T-helper 22 cell (primary cell): ENCODE measurements at places on chromosomes 6 and 20.

GRCh38 chr6:21885111-21885510 lies 291.6 kb downstream of the SOX4 start:
- no peak for DNase-seq

- no peak for DNase-seq
Observed at GRCh38 chr20:45510242-45510862, 5.1 kb downstream of the SPINT3 start.

DNA sequence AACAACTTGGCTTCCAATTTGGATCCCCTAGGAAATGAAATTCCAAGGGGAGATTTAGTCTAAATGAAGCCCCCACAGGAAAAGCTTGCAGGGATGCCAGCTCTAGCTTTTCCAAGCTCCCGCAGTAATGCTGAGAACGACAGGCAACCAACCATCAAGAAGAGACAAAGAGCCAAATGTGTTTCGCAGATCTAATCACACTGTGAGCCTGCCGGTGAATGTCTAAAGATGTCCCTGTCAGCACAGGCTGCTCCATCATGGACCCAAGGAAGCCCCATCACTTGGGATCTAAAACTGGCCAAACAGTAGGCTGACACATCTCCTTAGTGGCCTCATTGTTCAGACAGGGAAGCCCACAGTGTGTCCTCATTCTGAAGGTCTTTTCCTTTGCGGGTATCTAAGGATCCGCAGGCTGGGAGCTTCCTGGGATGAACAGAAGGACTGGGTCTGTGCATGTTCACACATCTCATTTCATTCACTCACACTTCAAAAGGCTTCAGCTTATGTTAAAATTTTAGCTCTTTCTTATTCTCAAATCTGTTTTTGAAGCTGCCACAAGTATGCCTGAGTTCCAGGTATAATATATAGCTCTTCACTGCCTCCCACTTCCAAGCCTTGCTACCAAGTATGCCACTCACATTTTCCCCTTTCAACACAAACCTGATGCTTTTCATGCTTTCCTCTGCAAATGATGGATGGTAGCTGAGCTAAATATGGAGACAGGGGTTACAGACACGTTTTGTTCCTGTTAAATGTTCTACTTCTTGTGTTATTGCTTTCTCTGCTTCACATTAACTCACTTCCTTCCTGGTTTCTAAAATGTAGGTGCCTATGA lies 229.8 kb downstream of the HIVEP2 start:
- DNase-seq = no peak

DNA sequence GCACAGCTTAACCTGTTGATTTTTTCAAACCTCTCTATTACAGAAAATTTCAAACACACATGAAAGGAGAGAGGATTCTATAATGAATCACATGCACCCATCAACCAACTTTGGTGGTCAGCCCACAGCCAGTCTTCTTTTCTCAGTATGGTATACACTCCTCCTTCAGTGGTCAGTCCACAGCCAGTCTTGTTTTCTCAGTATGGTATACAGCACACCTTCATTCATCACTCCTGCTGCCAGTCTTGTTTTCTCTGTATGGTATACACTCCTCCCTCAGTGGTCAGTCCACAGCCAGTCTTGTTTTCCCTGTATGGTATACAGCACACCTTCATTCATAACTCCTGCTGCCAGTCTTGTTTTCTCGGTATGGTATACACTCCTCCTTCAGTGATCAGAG lies 67.8 kb downstream of the SYNDIG1 start:
- DNase-seq = no peak

- DNase-seq = no peak
Observed at GRCh38 chr6:110990840-110991576, 9.2 kb downstream of the RPF2 start.

GRCh38 chr20:35042268-35042667 lies 50.3 kb downstream of the TRPC4AP start:
- no peak for DNase-seq

DNA sequence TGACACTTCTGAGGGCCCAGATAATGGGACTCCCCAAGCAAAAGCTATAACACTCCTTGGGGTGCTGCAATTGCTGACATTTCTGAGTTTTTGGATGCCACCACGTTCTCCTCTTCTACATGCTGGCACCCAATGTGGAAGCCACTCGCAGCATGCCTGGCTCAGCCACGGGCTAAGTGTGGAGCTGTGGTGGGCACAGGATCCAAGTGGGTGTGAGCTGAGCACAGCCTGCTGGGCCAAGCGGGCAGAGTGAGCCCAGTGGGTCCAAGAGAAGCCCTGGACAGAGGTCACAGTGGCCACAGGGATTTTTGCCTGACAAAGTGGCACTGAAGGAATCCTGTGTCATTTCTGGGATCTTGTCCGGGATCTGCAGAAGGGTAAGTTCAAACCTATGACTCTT lies 213.2 kb downstream of the C6orf118 start:
- DNase-seq = no peak

GRCh38 chr6:7727086-7727945 lies 1.4 kb downstream of the BMP6 start:
- DNase-seq = no peak

GRCh38 chr6:62683063-62683462 lies 397.0 kb upstream of the KHDRBS2 start:
- no peak for DNase-seq

DNA sequence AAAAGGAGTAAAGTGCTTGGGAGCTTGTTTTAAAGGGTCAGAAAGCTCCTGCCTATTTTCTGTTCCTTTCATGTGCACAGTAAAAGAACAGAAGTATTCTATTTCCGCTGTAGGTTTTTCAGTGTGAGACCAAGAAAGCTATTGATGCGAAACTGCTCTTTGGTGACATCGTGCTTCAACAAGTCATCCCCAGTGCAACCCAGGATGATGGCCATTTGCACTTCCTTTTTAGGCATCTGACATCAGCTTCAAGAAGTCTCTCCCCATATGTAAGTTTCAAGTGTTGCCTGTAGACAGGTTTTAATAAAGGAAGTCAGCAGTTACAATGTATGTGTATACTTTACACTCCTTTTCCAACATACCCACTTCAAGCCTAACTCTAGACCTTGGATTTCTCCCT lies 131.6 kb downstream of the RFX6 start:
- DNase-seq = no peak

DNA sequence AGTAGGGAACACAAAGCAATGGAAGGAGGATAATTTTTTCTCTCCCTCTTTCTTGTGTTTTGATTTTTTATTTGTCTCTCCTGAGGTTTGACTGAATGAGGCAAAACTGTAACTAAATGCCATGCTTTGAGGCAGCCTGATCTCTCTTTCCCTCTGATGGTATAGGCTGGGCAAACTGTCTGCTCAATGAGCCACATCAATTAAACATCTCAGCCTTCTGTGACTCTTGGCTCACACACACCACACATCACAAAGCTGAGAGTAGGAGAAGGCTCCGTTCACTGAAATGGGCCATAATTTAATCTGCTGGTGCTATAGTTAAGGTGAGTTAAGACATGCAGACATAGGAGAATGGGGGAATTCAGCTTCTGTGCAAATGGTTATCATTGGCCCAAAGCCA lies 28.1 kb upstream of the SCGN start:
- DNase-seq = no peak

- DNase-seq = no peak
Observed at GRCh38 chr6:141467881-141468280, 664.8 kb upstream of the GJE1 start.

GRCh38 chr6:11744753-11745152 lies 33.9 kb downstream of the ADTRP start:
- DNase-seq = no peak

GRCh38 chr20:57666834-57667157 lies 43.0 kb downstream of the PMEPA1 start:
- DNase-seq = no peak

DNA sequence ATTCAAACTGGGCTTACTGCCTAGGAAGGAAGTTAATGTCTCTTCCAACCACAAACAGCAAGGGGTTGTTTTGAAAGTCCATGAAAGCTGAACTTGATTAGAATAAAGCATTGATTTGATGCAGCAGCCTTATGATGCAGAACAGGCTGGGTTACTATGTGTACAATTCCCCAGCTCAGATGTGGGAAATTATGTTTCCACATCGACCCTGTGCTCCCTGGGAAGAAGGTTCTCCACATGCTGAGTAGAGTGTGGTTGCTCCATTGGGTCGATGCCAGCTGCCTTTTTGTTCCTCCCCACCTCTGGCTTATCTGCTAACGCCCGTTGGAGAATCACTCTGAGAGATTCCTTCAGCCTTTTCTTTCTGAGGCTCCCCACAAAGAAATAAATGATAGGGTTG lies 1.2 kb downstream of the MAS1L start:
- no peak for DNase-seq

DNA sequence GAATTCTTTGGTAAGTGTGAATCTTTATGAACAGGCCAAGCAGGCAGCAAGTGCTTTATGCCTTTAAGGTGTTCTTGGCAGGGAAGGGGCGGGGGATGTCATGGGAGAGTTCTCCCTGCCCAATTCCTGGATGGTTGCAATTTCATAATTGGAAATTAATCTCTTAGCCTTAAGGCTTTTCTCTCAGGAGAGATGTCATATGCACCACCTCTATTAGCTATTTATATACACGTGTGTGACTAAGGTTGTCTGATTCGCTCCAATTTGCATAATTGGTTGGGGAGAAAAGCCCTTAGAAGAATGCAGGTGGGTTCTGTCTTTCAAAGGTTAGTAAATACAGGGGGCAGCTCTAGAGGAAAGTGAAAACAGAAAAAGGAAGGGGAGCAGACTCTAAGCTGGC lies 5.2 kb upstream of the ENPP5 start:
- DNase-seq = no peak

DNA sequence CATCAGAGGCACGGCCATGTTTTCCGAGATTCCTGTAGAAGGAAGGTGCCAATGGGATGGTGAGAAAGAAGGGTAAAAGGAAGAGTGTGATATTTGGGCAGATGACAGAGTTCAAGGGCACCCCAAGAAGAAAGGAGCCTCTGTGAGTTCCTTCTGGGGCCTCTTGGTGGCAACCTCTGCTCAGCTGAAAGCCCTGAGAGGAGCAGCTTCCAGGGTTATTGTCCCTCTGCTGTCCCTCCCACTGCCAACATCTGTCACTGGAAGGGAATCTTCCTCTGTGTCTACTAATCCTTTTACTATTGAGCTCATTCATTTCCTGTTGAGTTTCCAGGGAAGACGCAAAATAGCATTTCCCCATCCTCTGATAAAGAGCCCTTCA lies 40.0 kb upstream of the KCNK16 start:
- DNase-seq = no peak

- no peak for DNase-seq
Observed at GRCh38 chr6:74519163-74519562, 686.7 kb downstream of the COL12A1 start.

- DNase-seq = no peak
Observed at GRCh38 chr6:26404546-26404945, 2.5 kb downstream of the BTN3A1 start.

DNA sequence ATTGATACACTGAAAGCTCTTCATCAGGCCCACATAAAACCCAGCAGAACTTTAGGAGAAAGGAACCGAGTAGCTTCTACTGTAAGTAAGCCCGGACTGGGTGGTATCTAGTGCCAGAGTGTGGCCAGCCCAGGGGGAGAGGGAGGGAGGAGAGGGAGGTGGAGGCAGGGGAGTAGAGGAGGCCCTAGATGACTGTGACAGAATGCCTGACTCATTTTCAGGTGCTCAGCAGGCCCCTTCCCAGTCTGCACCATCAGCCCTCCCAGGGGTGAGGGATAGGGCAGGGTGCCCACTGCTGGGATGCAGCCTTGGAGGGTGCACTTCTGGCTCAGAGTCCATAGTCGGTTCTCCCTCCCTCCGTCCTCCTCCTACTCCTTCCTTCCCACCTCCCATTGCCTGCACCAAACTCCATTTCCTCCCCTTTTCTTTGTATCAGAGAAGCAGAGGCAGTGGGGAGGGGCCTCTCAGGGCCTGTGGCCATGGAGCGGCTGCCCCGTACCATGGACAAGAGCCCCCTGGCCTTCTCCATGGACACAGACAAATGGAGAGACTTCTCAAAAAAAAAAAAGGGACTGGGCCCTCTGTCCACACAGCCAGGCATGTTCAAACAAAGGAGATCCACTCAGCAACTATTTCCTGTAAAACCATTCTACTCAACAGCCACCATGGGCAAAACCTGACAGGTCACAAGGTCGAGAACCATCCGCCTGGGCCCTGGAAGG lies 184.9 kb upstream of the SNX9 start:
- DNase-seq = no peak

GRCh38 chr6:16430391-16431089 lies 192.2 kb downstream of the GMPR start:
- DNase-seq = no peak

GRCh38 chr6:44662461-44663121 lies 275.1 kb downstream of the CDC5L start:
- no peak for DNase-seq

- DNase-seq = no peak
Observed at GRCh38 chr6:119511024-119511423, 161.5 kb upstream of the MAN1A1 start.
